ENCODE measurements at places on chromosomes 5 and 9.
A peak's percentile ranks its signal among the peaks of the same experiment; 100 is the strongest.

DNA sequence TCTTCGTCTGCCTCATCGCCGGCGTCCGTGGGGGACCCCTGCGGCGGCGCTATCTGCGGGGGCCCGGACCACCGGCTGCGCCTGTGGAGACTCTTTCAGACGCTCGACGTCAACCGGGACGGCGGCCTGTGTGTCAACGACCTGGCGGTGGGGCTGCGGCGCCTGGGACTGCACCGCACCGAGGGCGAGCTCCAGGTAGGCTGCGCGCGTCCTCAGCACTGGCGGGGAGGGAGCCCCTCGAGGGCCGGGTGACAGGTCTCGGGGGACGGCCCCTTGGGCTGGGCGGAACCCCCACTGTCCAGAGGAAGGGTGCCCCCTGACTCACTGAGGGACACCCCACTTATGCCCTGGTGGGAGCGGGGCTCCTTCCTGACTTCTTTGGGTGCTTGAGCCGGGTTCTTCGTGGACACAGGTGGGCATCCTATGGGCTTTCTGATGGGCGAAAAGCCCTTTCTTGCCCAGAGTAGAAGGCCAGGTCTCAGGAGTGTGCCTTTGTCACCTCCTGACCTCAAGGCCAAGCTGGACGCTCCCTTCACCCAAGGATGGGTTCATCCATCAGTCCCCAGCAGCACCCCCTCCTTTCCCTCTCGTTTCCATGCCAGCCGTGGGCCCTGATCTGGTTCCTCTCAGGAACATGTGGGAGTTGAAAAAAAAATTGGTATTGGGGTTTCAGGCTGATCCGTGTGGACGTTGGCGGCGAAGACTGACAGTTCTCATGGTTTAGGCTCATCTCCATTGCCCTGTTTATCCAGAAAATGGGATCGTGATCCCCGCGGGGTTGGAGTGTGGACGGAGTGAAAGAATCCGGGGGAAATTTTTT, 564 bp downstream of the SLC25A25 start:
- DNase-seq = peak; percentile 72

DNA sequence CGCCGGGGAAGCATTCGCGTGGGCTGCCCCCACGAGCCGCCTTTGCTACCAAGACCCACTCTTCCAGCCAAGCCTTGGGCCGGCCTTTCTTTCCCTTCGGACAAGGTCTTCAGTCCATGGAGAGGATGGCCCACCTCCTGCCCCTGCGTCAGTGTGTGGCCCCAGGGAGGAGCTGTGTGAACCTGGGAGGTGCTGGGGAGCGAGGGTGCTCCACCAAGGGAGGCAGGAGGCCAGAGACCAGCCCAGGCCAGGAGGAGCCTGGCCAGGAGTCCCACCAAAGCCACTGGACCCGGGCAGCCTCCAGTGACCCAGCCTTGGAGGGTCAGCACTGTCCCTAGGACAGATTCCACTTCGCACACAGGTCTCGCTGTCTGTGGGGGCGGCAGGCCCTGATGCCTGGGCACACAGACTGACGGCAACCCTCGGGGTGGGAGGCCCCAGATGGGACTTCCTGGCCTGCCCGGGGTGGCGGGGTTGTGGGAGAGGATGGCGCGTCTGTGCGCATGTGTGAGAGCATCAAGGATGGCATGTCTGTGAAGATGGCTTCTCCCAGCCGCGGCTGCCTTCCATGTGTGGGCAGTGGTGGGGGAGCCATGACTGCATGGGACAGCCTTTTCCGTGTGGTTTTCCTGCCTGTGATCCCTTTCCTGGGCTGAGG, 113.3 kb upstream of the LPCAT1 start:
- DNase-seq = no peak

GRCh38 chr9:698954-699353, 142.5 kb upstream of the DMRT1 start:
- DNase-seq = no peak

DNA sequence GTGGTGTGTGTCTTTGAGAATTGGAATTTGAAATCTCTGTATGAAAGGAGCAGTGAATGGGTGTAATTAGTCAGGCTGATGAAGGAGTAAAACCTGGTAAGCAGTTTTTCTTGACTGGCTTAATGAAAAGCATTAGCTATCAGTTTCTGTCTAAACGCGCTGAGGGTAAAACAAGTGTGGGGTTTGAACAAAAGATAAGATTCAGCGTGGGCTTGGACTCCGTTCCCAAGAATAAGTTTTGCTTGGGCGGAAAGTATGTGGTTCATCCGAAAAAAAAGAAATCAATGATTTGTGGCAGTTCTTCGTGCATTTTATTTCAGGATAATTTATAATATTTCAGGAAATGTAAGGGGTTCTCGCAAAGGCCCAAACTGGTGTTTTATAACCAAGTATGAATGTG, 217.3 kb downstream of the NTRK2 start:
- DNase-seq = no peak

DNA sequence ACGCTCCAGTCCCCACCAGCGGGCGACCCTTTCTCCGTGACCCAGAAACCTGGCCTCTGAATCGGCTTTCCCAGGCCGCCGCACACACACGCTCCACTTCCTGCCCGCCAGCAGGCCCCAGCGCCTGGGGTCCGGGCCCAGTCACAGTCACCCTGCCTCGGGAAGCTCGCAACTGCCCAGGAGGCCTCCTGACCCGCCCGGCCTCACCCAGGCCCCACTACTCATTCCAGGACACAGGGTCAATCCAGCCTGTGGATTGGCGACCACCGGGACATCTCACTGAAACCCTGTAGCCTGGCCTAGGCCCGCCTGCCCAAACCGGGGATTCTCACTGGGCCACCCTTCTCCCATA, 2.7 kb upstream of the IRX4 start:
- no peak for DNase-seq

DNA sequence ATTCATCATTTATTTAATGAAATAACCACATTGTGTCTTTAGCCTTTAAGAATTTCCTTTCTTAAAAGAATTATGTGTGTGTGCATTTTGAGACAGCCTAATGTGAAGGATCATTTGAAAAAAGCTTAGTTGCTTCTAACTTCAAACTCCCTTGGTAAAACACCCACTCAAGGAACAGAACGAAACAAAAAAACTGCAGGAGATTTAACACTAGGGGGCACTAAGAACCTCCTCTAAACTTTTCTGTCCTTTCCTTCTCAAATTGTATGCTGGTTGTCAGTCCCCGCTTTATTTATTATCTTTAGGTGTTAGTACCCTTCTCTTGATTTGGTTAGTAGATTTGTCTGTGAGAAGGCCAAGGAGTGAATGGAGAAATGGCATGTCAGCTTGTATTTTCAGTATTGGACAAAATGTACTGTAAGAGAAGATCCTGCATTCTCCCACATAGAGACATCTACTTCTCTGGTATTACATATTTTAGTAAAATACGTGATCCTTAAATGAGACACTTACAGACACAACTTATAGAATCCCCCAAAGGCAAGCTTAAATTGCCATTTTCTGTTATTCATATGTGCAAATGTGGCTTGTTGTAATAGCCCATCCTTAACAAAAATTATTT, 229.7 kb downstream of the MRPS30 start:
- no peak for DNase-seq

- DNase-seq = no peak
Observed at GRCh38 chr5:42824347-42824976, 12.8 kb upstream of the SELENOP start.

DNA sequence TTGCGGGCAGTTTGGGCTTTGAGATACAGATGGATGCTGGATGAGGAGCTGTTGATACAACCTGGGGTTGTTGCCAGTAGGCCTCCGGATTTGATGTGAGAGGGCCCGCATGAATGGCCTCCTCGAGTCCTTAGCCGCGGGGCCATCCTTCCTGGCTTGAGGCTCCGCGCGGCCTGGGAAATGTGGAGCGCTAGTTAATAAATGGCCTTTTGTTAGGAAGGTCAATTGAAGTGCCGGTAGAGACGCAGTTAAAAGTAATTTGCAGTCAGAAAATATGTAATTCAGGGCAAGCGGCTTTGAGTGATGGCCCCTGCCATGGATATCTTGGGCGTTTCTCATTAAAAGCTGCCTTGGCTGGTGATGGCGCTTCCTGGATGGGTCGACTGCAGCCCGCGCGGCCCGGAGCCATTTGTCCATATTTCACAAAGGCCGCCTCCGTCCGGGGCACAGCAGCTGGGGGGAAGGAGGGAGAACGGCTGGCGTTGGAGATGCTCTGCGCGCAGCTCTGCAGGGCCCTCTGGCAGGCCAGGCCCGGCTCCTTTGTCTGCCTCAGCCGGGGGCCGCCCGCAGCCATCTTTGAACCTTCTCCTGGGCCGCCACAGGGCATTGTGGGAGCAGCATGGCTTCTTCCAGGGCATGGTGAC, 11.2 kb downstream of the MVB12B start:
- no peak for DNase-seq

GRCh38 chr5:132044207-132044606, 16.2 kb upstream of the IL3 start:
- no peak for DNase-seq

- no peak for DNase-seq
Observed at GRCh38 chr5:80784451-80784850, 129.7 kb upstream of the DHFR start.

DNA sequence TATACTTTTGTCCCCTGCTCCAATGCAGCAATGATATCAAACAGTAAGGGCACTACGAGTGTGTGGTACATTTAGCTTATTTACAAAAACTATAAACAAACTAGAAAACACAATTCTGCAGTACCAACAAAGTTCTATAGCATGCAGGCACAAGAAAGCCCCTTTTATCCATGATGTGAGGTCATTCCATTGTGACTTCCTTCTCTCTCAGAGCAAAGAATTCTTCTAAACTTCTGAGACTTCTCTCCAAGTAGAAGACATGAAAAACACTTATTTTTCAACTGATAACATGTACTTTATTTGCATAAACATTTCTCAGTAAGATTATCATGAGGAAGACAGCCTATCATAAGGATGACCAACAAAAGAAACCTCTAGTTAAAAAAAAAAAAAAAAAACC, 569.8 kb downstream of the TLE1 start:
- DNase-seq = no peak

GRCh38 chr5:67639976-67640375, 443.4 kb upstream of the CD180 start:
- DNase-seq = no peak

DNA sequence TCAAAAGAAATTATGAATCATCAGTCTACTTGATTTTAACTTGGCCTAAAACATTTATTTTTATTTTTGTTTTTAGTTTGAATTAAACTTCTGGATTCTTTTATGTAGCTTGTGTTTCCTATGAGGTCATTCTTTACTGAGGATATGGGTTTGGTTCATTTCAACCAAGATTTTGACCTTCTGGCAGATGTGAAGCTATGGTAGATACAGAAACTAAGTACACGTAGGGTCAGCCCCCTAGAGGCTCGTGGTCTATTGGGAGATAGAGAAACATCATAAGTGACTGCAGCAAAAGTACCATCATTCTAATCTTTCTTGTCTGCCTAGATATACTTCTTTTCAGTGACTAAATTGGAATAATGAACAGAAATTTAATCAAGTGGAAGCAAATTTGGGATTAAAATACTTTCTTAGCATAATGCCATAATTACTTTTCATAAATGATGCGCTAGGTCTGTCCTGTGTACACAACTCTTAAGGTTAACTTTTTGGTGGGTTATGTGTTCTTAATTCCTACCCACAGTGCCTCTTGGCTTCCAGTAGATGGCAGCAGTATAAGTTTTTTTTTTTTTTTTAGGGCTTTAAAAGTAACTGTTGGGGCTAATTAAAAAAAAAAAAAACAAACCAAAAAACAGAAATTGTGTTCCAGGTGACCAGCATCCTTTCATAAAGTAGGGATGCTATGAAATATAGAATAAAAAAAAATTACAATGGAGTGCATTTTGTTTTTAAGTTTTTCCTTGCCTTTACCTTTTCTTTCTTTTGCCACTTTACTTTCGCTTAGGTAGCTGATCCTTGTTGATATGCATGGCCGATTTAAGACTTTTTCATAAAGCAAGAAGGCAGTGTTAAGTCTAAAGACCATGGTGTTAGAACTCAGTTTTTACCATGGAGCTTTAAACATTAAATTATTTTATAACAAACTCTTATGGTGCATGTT, 49.9 kb downstream of the LRRTM2 start:
- no peak for DNase-seq

- DNase-seq = peak; percentile 47
Observed at GRCh38 chr9:96777426-96777864, 442 bp downstream of the ZNF510 start.

DNA sequence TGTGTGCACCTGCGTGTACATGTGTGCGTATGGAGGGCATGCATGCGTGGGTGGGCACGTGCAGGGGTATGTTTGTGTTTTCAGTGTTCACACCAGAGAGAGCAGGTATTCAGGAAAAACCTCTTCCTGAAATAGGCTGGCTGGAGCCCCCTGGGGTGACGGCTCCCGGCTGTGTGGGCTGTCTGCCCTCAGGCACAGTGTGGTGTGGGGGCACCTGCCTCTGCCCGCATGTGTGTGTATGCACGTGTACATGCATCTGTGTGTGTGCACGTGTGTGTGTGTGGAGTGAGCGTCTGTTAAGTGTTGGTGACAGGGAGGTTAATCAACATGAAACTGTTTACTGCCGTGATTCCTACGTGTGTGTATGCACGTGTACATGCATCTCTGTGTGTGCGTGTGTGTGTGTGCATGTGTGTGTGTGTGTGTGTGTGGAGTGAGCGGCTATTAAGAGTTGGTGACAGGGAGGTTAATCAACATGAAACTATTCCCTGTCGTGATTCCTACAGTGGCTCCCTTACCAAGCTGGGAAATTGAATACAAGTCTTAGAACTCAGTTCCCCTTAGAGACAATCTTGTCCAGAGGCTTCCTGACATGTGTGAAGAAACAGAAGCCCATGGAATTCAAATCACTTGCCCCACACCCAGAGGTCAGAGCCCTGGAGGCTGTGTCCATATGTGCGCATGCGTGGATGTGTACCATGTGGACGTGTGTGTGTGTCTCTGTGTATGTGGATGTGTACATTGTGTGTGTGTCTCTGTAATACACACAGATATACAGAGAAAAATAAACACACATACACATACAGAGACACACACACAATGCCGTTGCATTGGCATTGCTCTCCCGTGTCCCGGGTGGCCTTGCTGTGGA, 372.4 kb upstream of the IRX4 start:
- no peak for DNase-seq

DNA sequence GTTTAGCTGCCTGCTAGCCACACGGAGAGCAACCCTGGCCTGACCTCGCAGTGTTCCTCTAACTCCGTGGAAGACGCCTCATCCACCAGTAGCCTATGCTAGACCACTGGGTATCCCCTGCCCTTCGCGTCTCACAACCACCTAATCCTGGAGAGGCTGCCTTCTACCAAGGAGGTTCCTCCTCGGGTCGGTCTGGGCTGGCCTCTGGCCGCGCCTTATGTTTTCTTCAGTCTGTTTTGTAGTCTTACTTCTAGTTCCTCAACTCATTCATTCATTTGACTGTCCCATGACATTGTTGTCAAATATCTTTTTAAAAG, 1.6 kb upstream of the TPM2 start:
- no peak for DNase-seq

DNA sequence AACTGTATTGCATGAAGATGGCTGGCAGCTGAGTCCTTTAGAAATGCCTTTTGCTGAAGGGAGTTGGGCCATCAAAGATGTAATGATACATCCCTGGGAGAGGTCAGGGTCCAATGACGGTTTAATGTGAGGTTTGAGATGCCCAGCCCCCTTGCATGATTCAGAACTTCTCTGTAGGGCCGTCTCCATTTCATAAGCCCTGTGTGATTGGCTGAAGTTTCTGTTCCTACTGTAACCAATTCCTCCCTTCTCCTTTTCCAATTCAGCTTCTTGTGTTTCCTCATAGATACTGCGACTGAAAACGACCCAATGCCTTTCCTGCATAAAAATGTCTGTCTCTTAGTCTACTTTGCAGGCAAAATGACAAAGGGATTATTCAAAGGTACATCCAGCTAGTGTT, 47.9 kb upstream of the ST8SIA4 start:
- no peak for DNase-seq

GRCh38 chr5:159878988-159879471, 37.3 kb upstream of the ADRA1B start:
- no peak for DNase-seq

GRCh38 chr5:1104327-1105006, 7.4 kb downstream of the SLC12A7 start:
- no peak for DNase-seq

Measured in COR-L47 (cell line).